Stimulated activated naive CD8-positive, alpha-beta T cell treated with anti-CD3 and anti-CD28 coated beads, Interleukin-15, Interleukin-2, amounts not matched to agents 100 U/mL and 50 U/mL, for 24 hours (primary cell): ENCODE measurements at places on chromosomes 7 and 10.

GRCh38 chr10:118853916-118854315 is 99.1 kb upstream of the CACUL1 start:
- no peak for DNase-seq

- DNase-seq = no peak
Observed at GRCh38 chr7:31029251-31030042, 22.7 kb upstream of the ADCYAP1R1 start.

DNA sequence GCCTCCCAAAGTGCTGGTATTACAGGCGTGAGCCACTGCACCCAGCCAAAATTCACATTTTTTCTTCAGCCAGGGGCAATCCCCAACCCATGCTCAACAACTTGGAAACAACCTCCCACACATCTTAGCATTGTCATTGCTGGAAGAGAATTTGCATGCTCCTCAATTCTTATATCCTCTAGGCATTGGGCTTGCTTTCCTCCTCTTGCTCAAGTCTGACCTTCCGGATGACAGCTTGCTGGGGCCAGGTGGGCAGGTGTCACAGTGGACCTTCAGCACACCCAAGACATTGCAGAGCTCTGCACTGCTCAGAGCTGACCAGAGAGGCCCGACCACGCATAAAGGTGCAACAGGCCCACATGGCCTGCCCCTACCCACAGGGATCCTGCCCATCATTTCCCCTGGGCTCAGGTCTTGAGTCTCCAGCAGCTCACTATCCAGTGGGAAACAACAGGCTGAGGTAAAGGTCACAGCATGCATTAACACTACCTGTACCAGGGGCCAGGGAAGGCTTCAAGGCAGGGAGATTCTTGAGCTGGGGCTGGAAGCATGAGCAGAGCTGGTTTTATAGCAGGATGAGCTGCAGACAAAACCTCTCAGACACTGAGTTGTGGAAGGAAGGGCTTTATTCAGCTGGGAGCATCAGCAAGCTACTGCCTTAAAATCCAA is 6.8 kb upstream of the GPR15LG start:
- DNase-seq = no peak

- no peak for DNase-seq
Observed at GRCh38 chr7:149223176-149223575, 16.3 kb upstream of the ZNF212 start.

GRCh38 chr7:65429642-65430343 is 56.1 kb downstream of the ZNF92 start:
- no peak for DNase-seq

DNA sequence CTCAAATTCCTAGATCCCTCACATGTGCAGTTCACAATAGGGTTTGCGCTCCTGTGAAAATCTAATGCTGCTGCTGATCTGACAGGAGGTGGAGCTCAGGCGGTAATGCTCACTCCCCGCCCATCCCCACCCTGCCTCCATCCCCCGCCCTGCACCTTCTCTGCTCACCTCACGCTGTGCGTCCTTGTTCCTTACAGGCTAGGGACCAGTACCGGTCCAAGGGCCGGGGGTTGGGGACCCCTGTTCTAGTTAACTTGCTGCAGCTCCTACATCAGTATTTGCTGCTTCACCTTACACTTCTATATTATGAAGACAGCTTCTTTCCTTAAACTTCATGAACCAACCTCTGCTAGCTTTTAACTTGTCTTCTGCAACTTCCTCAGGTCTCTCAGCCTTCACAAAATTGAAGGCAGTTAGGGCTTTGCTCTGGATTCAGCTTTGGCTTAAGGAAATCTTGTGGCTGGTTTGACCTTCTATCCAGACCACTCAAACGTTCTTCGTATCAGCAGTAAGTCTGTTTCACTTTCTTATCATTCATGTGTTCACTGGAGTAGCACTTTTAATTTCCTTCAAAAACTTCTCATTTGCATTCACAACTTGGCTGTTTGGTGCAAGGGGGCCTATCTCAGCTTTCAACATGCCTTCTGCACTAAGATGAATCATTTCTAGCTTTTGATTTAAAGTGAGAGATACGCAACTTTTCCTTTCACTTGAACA is 1.7 kb upstream of the TNKS2 start:
- DNase-seq = peak; percentile 58

GRCh38 chr7:25496476-25497368 is 268.4 kb upstream of the NPVF start:
- peak; percentile 8 for DNase-seq

DNA sequence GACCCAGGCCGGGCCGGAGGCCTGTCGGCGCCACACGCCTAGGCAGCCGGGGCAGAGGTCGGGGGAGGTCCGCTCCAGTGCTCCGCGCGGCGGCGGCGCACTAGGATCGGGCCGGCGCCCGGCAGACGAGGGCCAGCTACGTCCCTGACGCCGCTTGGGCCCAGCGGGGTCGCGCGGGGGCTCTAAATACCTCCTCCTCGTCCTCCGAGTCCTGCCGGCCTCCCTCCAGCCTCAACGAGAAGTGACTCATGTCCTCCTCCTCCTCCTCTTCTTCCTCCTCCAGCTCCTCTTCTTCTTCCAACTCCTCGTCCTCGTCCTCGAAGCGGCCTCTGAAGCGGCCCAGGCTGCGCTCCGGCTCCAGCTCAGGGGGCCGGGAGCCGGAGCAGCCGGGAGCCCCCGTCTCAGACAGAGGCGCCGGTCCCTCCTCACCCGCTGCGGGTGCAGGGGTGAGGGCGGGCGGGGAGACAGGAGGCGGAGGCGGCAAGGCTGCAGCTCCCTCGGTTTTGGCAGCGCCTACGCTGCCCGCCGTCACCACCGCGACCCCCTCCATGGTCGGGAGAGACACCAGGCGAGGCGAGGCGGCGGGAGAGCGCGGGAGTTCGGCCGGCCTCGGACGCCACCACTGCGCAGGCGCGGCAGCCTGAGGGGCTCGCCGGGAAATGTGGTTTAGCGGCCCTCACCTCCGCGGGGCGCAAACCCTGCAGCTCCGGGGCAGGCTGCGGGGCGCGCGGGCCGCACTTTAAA is at the start of gene PCGF6:
TSS of gene PCGF6 (minus strand) at position 624 of the 744 bp plus-strand sequence. CDS start at position 550, 74 bp downstream.
- peak; percentile 86 for DNase-seq

DNA sequence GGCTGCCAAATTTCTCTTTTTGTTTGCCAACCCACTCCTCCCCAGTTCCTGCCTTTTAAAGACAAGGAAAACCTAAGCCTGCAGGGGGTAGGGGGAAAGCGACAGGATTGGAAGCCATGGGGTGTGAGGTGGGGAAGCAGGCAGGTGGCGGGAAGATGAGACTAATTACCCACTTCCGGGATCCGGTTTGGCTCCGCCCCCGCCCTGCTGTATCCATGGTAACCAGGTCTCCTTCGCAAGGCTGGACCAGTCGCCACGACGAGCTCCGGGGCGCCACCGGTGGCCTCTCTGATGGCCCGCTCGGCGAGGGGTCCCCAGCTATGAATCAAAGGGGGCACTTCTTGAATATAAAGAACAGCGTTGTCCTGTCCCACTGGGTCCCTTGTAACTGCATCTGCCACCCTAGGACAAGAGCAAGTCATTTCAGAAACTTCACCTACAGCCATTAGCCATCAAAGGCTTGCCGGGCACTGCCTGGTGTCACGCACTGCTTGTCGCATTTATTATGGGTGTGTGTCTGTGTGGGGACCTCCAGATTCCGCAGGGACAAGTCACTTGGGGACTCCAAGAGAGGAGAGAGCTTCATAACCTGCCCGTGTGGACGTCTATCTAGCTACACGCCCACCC is 55.4 kb upstream of the LMTK2 start:
- peak; percentile 69 for DNase-seq

GRCh38 chr10:131485732-131486131 is 174.2 kb upstream of the TCERG1L start:
- no peak for DNase-seq

- no peak for DNase-seq
Observed at GRCh38 chr7:40799-41750, 151.3 kb upstream of the FAM20C start.
